GM12864 (cell line): ENCODE measurements at places on chromosomes 6 and 20.

DNA sequence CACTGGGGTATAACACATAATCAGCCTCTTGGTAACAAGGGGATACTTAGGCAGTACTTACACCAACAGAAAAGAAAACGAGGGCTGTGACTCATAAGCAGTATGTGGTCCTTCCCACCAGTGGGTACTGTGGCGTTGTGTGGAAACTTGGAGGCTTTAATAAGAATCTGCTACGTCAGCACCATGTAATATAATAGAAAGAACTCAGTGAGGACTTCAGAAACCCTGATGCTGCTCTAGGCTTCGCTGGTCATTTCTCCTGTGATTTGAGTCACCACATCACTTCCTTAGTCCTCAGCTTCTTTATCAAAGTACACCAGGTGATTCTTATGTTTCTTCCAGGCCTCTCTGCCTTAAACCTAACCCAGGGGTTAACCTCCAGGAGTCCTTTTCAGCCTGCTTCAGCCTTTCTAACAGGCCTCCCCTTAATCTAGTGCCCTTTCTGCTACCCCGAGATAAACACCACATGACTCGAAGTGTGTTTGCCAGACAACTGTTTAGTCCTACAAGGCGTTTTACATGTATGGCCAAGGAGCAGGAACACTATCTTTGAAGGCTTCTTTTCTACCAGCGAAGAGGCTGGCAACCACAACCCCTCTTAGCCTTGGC lies 68.5 kb downstream of the FYN start:
- DNase-seq, result peak; percentile 49

GRCh38 chr6:125392682-125393081 lies 90.9 kb upstream of the HDDC2 start:
- no peak for DNase-seq

- DNase-seq, result no peak
Observed at GRCh38 chr6:129638055-129638684, 71.8 kb downstream of the ARHGAP18 start.

- no peak for DNase-seq
Observed at GRCh38 chr20:33160681-33161080, 7.3 kb upstream of the BPIFA2 start.

GRCh38 chr6:157376706-157377230 lies 4.2 kb upstream of the ZDHHC14 start:
- DNase-seq, result no peak

GRCh38 chr6:63066055-63066704 lies 145.1 kb upstream of the FKBP1C start:
- peak; percentile 1 for DNase-seq

GRCh38 chr6:81606965-81607381 lies 145.5 kb downstream of the TENT5A start:
- no peak for DNase-seq

DNA sequence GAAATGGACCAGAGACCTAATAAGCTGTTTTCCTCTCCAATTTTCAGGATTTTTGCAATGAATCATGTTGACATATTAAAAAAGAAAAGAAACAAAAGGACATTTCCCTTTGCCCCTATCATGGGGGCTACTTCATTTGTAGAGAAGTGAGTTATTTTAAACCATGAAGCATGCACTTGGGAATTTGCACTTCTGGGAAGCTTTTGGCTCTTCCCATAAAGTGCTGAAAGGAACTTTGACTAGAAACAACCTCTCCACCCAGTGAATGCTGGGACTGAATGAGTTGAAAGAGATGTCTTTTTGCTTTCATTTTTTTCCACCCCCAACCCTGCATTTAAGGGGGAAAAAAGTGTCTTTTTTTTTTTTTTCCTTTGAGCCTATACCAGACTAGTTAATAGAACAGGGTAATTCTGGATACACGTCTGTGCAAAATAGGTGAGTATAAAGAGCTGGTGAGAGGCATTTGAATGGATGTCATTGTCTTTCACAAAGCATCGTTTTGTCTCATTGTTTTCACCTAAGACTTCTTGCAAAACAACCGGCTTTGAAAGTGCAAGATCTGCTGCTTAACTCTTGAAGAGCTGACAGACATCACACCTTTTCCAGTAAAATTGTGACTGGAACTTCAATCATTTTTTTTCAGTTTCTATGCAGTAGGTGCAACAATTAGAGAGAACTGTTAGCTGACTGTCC lies 138.7 kb upstream of the BACH2 start:
- DNase-seq, result no peak

GRCh38 chr20:1656844-1657243 lies 735 bp downstream of the SIRPG start:
- no peak for DNase-seq

- no peak for DNase-seq
Observed at GRCh38 chr20:51955756-51956155, 153.4 kb upstream of the SALL4 start.

DNA sequence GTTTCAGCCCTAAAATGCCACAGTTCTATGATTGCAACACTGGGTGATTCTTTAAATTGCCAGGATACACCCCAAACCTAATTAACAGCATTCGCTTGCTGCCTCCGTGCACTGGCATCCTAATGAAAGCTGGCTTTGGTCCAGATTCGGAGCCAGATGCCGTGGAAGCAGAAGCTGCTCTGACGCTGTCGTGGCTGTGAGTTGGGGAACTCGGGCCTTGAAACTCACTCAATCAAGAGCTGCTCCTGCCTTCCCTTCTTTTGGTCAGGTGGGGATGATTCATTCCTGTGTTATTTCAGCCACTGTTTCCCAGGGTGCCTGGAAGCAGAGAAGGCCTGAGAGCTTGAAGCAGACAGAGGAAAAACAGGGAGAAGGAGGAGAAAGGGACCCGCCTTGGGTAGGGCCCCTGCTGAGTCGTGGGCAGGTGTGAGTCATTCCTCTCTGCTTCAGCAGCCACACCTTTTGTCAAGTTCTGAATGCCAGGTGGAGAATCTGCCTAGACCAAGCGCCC lies 36.2 kb upstream of the DSP start:
- DNase-seq, result no peak

DNA sequence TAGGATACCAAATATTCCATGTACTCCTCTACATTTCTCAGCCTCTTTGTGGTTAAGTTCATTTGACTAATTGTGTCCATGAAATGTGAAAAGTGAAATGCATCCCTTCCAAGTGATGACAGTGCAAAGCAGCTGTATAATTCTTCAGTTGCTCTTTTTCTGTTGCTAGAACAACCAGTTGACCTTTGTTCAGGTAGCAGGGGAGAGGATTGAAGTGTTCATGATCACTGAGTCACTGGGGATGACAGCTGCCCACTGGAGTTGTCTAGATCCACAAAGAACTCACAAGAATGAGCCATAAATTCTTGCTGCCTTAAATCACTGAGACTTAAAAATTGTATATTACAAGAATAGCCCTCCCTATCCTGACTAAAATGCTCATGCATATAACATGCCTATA lies 254.6 kb downstream of the EPHA7 start:
- DNase-seq, result no peak

- no peak for DNase-seq
Observed at GRCh38 chr20:31508517-31509244, 5.6 kb upstream of the HM13 start.

DNA sequence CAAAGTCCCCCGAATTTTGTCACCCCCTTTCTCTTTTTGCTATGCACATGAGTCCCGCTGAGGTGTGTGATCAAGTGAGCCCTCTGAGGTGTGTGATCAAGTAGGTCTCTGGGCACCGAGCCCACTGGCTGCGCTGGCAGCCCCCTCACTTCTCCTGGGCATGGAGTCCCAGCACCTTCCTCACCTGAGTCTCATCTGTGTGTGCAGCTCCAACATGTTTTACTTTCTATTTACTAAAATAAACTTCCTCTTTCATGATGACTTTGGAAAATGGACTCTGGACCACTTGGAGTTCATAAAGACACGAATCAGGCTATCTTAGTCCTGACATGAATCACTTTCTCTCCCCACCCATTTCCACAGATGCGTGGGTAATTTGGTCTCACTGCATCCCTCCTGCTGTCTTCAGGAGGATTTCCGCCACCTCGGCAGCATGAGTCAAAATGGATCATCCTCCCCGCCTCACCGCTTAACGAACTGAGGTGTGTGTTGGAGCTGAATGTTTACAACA lies 39.8 kb downstream of the PRDM1 start:
- peak; percentile 68 for DNase-seq

DNA sequence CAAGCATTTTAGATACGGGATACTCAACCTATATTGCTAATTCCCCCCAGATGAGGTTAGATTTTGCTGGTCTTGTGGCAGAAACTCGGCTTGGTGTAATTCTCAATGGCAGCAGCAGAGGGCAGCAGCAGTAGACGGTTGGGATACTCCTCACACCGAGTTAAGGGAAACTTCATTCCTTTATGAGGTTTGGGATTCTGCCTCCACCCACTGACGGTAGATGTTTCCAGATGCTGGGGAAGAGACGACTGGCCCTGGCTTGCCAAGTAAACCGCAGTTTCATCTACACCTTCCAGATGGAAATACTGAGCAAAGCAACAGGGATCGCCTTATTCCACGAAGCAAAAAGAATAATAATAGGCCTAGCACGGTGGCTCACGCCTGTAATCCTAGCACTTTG lies 8.2 kb upstream of the TBC1D7 start:
- DNase-seq, result peak; percentile 55

DNA sequence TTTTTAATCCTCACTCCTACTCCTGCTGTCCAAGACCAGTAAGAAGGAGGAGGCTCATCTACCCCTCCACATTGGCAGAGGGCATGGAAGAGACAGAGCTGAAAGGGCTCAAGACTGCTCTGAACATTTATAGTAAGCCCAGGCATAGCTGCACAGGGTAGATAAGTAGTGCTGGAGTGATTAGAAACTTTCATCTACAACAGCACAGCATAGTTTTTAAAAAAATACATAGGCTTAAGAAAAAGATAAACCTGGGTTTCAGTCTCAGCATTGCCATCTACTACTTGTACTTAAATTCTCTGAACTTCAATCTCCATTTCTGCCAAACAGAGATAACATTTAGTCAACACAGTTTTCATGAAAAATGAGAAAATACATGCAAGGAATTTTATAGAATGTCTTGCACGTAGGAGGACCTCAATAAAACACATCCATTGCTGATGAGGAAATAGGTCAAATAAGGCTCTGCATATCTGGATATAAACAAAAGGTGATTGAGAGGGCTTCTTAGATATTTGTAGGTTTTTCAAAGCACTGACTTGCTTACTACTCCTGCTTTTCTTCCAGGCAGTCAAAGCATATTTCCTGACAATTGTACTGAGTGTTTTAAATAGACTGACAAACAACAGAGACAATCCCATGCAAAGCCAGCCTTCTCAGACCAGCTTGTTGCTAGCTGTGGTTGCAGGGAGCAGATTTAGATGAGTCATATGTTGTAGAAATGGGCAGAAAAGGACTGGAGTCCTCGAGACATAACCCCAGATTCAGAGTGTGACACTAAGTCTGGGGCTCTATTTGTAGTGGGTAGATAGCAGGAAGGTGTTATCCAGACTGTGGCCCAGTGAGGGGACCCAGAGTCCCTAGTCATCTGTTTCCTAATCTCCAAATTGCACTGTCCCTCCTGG lies 107.4 kb upstream of the TAB2 start:
- no peak for DNase-seq

- no peak for DNase-seq
Observed at GRCh38 chr20:48622421-48622820, 205.4 kb downstream of the PREX1 start.

DNA sequence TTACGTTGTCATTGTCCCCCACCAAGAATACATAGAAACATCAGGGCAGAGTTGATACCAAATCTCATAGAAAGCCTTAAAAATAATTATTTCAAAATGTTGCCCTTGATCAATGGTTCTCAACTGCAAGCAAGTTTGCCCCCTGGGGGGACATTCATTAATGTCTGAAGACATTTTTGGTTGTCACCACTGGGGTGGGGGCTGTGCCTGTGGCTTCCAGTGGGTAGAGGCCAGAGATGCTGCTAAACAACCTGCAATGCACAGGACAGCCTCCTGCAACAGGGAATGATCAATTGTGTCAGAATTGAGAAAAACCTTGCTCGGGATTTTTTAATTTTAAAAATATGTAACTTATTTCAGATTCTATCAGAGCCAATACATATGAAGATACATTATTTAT lies 130.6 kb upstream of the DOK5 start:
- no peak for DNase-seq

DNA sequence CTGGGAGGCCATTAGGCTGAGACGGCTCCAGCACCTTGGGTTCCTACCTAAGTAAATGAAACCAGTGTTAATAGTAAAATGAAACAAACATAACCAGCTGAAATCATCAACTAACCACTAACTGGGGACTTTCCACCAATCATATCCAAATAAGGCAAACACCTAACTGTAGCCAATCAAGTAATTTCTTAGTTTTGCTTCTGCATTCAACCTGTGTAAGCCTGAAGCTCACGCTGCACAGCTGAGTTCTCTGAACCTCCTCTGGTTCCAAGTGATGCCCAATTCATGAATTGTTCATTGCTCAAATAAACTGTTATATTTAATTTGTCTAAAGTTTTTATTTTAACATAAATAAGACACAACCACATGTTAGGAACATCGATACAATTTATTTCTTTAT lies 22.5 kb downstream of the KLHL32 start:
- peak; percentile 27 for DNase-seq

DNA sequence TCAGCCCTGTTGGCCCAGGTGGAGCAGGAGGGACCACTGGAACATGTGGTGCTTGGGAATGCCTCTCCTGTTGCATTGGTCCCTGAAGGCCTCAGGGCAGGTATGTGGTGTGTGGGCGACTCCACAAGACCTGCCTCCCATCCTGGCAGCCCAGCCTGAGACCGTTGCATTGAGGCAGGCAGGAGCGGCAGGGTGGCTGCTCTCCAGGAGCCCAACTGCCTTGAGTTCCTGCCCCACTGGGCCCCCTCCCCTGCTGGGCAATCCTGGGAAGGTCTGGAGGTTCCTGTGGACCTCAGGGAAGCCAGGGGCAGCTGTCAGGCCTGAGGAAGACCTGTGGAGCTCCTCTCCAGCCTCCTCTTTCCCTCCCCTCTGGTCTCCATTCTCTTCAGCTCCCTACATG lies 19.8 kb downstream of the MAVS start:
- DNase-seq, result no peak

DNA sequence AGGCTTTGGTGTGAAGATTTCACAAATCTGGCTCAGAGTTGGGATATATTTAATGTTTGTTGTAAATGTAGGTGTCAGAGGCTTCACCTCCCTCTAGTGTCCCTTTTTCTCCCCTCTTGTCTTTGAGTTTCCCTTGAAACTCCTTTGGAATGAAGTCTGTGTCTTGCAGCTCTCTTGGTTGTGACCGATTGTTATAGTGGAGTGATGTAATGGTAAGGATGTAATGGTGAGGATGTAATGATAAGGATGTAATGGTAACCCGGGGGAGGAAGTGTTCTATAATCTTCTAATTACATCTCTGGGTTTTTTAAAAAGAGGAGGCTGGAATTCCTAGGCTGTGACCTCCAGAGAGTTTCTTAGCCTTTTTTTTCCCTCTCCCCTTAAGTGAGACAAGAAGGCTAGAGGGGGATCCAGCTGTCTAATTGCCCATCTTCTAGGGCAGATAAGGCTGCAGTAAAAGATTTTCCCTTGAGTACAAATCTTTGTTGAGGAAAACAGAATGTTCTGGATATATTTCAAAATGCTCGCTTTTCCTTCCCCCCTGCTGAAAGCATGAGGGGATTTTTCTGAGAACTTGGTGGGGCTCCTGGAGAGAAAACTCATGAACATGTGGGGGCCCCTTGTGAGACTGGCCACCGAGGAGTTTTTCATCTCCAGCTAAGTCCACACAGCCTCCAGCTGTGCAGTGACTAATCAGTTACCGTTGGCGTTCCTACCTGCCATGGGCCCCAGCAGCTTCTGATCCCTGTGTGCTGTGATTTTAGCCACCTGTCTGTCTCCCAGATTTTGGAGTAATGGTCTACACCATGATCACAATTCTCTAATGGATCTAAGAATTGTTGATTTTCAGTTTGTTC lies 156.7 kb upstream of the PMEPA1 start:
- no peak for DNase-seq
